Stomach (tissue), 19 donors: ENCODE measurements at places on chromosomes 2 and 18. TPM values are rescaled to one million over a fixed set of nuclear protein-coding genes. Genes with fewer than 3 reads are reported as not detected.

- DNase-seq, result no peak
These were observed 44.0 kb downstream of the MRPL35 start for GRCh38 chr2:86243272-86243671.

The LYPD6B gene
- polyA plus RNA-seq, result 74.1 TPM

GRCh38 chr2:43142921-43143438 lies 83.4 kb downstream of the ZFP36L2 start:
- DNase-seq, result peak; percentile 32

GRCh38 chr18:23809415-23809814 lies 120.2 kb downstream of the LAMA3 start:
- no peak for DNase-seq

The KCTD1 gene
- 23.5 TPM for polyA plus RNA-seq

DNA sequence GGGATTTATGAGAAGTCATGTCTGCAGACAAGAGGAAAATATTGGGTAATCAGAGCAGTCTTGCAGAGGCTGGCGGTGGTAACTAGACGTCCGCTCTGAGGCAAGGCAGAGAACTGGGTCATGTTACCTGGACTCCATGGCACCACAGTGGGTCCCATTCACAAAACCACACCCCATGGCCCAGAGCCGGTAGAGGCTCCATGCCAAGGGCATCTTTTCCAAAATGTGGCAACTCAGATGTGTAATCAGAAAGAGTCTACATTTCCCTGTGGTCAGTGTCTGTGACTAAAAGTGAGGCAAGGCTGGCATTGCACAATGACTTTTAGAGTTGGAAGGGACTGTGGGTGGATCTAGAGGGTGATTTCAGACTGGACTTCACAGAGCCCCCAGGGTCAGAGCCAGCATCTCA lies 113.1 kb downstream of the MREG start:
- DNase-seq, result no peak

The PUS10 gene
- 2.7 TPM for polyA plus RNA-seq

The ANKRD30BL gene
- polyA plus RNA-seq, result not detected

- no peak for DNase-seq
These were observed 114.6 kb upstream of the ARHGAP28 start for GRCh38 chr18:6614952-6615351.

The MSTN gene
- polyA plus RNA-seq, result 0.45 TPM

The ADGRF3 gene
- 0.05 TPM for polyA plus RNA-seq

The SIGLEC15 gene
- polyA plus RNA-seq, result 0.10 TPM

DNA sequence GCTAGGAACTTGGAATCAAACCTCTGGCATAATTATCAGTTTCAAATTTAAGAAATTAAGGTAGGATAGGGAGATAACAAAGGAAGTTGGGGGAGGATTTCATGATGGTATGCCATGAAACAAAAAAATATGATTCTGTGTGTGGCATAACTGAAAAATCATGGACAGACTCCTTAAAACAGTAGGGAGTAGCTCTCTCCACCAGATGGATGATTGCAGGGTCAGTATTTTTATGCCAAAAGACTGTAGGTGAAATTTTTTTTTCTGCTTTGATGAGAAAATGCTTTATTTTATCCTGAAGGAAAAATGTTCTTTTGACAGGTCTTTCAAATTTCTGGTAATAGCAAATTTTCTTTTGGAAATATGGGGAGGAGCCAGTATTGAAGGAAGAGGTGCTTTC lies 94.3 kb downstream of the TRABD2A start:
- no peak for DNase-seq

GRCh38 chr18:55735199-55735855 lies 147.3 kb upstream of the TCF4 start:
- no peak for DNase-seq

GRCh38 chr2:227996366-227996765 lies 124.9 kb downstream of the DAW1 start:
- DNase-seq, result no peak

DNA sequence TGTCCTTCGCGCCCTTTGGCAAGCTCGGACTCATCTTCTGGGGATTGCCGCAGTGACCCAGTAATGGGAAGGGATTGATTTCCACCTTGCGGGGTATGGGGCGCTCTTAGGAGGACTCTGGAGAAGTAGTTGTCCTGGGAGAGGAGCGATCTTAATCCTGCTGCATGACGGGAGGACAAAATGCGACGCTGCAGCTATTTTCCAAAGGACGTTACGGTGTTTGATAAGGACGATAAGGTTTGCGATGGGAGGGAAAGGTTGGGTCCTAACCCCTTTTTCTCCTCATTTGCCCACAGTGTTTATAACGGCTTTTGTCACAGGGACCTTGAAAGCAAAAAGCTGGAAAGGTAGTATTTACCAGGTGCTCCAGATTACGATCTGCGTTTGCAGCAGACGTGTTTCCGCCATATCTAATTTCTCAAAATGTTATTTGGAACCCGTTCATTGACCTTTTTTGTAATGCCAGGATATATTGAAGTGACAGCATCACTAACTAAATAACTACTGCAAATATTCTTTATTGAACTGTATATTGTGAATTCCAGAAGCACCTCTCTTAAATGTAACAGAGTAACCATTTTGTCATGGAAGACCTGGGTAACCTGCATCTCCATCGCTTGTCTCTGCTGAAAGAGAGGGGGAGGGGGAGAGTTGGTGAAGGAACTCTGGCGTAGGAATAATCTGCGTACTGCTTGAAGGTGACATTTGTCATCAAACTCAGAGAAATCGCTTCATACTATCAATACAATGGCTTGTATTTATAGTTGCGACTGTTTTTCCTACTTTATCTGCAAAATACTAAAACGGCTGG lies 590 bp downstream of the MDH1 start:
- no peak for DNase-seq

- peak; percentile 13 for DNase-seq
These were observed 48.5 kb upstream of the CTDP1 start for GRCh38 chr18:79631096-79631507.

DNA sequence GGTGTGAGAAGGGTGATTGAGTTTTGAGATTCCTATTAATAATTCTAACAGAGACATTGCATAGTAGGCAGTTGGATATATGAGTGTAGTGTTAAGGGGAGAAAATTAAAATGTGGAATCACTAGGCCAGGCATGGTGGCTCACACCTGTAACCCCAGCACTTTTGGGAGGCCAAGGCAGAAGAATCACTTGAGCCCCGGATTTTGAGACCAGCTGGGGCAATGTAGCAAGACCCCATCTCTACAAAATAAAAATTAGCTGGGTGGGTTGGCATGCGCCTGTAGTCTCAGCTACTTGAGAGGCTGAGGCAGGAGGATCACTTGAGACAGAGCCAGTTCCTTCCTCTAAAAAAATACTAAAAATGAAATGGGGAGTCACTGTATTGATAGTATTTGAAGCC lies 150.6 kb downstream of the MCFD2 start:
- DNase-seq, result no peak

The SERPINB2 gene
- 0.46 TPM for polyA plus RNA-seq

GRCh38 chr2:127565261-127566138 lies 30.0 kb downstream of the MYO7B start:
- no peak for DNase-seq

The MEP1B gene
- polyA plus RNA-seq, result not detected

The CRYGC gene
- polyA plus RNA-seq, result not detected

DNA sequence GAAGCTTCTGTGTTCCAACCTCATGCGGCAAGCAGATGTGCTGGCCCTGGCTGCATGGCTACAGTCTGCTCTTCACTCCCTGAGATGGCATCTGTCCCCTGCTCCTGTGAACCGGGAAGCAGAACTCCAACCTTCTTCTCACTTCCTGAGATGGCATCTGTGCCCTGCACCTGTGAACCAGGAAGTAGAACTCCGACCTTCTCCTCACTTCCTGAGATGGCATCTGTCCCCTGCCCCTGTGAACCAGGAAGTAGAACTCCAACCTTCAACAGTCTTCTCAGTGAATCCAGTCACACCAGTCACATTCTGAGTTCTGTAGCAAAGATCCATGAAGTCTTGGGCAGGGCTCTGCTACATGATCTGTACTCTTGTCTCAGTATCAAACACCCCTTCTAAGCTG lies 887.2 kb upstream of the KLHL29 start:
- no peak for DNase-seq

- DNase-seq, result no peak
These were observed 113.8 kb upstream of the EPAS1 start for GRCh38 chr2:46183426-46183825.

DNA sequence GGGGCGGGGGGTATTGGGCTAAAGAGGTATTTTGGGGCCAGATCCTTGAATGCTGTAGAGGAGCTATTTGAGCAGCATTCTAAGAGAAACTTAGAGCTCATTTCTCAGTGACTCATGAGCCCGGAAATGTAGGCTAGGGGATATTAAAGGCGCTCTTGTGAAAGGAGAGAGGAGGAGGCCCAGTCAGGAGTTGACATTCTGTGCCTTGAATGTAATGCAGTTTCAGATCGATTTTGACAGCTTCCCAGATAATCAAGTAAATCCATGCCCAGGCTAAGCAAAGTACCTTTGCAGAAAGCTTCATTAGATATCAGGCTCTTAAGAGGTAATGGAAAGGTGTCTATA lies 1.5 kb downstream of the CAB39 start:
- DNase-seq, result no peak

- no peak for DNase-seq
These were observed 30.7 kb downstream of the FSHR start for GRCh38 chr2:49123600-49123999.

DNA sequence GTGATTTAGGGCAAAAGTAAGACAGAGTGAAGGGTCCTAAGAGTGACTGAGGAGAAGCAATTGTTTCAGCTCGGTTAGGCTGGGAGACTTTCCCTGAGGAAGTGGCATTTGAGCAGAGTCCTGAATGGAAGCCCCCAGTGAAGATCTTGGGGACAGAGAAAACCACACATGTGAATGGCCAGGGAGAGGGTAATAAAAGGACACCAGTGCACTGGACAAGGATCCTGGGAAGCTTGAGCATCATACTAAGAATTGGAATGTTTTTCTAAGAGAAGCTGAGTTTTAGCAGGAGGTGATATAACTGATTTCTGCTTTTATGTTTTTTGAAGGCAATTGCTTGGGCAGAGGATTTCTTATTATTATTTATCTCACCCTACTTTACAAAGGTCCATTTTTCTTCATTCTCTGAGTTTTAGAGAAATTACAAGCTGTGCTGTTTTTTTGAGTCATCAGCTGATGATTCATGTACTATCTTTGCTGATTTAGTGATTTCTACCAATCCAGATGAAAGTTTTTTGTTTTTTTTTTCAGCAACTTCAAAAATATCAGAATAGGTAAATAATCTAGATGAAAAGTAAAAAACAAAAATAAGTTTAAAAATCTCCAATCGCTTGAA lies 43.5 kb downstream of the MFSD6 start:
- no peak for DNase-seq

DNA sequence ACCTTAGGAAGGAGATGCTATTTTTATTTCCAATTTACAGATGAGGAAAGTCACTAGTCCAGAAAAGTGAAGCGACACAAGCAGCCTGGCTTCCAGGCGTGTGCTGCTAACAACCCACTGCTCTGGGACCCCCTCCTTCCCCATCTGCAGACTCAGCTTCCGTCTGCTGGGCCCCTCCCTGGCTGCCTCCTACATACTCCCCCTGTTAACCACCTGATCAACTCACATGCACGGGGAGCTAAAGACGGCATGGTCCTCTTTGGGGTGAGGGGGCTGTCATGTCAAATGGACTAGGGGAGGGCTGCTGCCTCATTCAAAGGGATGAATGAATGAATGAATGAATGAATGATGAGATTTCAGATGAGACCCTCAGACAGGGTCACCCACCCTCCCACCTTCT lies 184.2 kb downstream of the CTIF start:
- no peak for DNase-seq

The BOK gene
- 14.7 TPM for polyA plus RNA-seq

- peak; percentile 77 for DNase-seq
These were observed 100.1 kb upstream of the ASAP2 start for GRCh38 chr2:9106338-9107167.

DNA sequence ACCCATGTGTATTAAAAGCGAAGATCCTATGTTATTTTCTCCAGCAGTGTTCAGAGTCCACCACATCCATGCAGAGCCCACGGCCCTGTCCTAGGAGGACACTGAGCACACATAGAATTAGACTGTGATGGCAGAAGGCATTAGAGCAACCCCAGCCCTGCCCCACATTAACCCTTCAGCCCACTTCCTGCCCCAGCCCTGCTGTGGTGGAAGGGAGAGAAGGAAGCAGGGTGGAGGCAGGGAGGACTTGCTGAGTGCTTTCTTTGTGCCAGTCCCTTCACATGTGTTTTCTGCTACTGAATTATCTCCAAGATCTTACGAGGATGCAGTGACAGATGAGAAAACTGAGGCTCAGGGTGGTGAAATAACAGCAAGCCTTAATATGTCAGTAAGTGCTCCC lies 339.0 kb downstream of the SMAD2 start:
- no peak for DNase-seq

DNA sequence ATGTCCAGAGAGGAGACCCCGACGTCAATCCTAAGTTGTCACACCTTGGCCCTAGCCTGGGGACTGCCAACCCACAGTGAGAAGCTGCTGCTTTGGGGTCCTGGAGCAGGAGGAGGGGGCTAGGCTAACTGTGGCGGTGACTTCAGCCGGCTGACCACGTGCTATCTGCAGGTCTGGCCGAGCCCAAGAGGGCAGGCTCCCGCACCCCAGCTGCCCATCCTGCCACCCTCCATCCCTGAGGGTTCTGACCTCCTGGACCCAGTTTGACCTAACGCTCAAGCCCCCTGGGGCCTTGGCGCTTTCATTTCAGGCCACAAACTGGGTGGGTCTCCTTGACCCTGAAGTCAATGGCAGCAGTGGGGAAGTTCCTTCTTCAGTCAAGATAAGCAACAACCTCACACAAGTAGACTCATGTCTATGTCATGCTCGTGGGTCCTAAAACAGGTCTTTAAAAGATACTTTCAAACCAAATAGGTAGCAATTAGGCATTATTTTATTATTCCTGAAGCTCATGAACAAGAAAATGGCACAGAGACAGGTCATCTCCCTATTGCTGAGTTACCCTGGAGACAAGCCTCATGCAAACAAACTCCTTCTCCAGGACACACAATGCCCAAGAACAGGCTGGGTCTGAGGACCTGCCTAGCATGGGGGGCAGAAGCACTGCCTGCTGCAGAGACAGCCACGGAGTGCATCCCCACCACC lies 2.3 kb downstream of the HES6 start:
- DNase-seq, result no peak

DNA sequence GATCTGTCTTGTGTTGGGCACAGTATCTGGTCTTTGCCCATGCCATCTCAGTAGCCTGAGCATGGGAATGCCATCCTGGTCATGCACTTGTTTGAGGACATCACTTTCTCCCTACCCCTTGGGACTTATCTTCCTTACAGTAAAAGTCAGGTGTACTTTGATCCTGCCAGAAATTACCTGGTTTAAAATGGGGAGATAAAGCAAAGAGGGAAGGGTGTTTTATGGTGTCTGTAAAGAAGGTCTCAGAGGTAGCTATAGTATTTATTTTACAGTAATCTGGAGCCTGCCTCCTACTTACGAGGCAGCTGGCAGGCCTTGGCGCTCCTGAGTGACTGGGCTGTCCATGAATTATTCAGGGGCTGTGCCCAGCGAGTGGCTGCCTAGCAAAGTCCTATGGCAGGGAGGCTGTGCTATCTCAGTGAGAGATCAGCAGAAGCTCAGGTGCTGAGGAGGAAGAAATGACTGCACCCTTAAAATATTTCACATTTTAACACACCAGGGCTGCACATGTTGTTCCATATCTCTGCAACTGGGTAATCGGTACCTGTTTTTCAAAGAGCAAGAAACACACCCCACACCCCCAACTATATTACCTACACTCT lies 93.9 kb downstream of the SPTBN1 start:
- no peak for DNase-seq

The VIL1 gene
- polyA plus RNA-seq, result 0.38 TPM

GRCh38 chr2:129884221-129884786 lies 95.2 kb upstream of the RAB6C start:
- peak; percentile 5 for DNase-seq

The ASB18 gene
- not detected for polyA plus RNA-seq

The FMNL2 gene
- polyA plus RNA-seq, result 7.8 TPM
